ENCODE measurements at places on chromosomes 7 and 10.

- no peak for DNase-seq
Measured at GRCh38 chr7:64494912-64495461, 67.9 kb downstream of the ZNF680 start.

- no peak for DNase-seq
Measured at GRCh38 chr10:132889556-132889955, 52.8 kb downstream of the CFAP46 start.

GRCh38 chr7:121519548-121520521 is 123.7 kb upstream of the FAM3C start:
- no peak for DNase-seq

- no peak for DNase-seq
Measured at GRCh38 chr7:137626469-137627067, 220.2 kb downstream of the DGKI start.

- DNase-seq = no peak
Measured at GRCh38 chr7:136523571-136523970, 344.9 kb upstream of the CHRM2 start.

DNA sequence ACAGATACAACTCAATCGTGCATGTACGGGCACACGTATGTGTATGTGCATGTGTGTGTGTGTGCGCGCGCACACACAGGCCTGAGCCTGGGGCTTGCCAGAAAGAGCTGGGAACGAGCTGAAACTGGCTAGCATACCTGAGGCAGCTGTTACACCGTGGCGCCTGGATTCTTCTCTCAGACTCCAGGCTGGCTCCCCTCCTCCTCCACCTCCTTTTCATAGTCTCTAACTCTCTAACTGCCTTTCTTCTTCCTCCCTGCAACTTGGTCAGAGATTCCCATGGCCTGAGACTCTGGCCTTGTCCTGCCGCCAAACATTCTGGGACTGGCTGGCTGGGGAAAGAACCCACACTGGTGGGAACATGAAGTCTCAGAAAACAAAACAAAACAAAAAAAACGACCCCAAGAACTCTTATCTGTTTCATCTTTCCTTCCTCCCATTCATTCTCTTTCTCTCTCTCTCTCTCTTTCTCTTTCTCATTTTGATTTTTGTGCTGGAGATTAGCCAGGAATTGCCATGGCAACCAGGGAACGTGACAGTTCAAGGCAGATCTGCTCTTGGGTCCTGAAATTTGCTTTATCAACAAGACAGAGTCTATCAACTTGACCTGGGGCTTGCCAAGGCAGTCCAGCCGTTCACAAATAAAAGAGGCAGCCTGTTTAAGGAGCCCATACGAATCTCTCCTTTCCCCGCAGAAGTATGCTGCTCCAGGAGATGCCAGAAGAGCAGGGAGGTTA is 76.8 kb upstream of the SEM1 start:
- no peak for DNase-seq

- DNase-seq = peak; percentile 45
Measured at GRCh38 chr10:101291331-101292193, 62.3 kb upstream of the LBX1 start.
